Kidney glomerular epithelial cell (primary cell): ENCODE measurements at places on chromosomes 3 and 15.
A peak's percentile ranks its signal among the peaks of the same experiment; 100 is the strongest.

DNA sequence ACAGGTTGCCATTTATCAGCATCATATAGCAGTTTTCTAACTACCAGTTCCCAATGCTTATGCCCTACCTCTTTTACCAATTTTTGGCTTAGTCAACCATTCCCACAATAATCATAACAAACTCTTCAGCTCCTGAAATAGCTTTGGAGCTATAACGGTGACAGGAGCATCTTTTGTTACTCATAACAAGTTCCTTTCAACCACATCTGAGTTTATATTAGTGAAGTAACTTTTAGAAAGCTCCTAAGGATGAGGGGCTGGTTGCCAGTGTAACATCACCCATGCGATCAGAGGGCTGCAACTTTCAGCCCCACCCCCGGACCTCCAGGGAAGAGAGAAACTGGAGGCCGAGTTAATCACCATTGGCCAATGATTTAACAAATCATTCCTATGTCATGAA, 495.3 kb upstream of the RASGRP1 start:
- DNase-seq = no peak

DNA sequence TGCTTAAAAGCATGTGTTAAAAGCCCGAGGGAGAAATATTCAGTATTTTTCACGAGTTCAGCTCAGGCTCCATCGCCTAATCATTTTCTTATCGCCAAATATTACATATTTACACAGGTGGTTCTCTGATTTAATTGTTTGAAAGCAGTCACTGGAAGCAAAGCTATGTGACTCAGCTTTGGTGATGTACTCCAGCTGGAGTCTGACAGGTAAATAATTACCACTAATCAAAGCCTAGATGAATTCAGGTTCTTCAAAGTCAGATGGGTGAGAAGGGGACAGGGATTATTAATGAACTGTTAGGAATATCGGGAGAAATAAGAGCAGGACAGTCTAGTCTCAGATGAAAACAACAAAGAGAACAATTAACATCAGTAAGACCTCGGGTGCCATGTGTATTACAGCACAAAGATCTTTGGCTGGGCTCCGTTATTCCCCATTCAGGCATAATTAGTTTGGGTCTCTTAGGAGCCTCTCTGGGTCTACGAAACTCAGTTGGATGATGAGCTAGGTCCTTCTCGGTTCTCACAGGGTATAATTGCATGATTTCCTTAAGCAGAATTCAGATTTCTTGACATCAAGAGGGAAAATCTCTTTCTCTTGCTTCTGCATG, 331.7 kb upstream of the ADAMTS9 start:
- no peak for DNase-seq

GRCh38 chr15:26171266-26171665, 308.1 kb upstream of the ATP10A start:
- no peak for DNase-seq

- DNase-seq = no peak
Observed at GRCh38 chr3:11178421-11178820, 24.1 kb downstream of the HRH1 start.

DNA sequence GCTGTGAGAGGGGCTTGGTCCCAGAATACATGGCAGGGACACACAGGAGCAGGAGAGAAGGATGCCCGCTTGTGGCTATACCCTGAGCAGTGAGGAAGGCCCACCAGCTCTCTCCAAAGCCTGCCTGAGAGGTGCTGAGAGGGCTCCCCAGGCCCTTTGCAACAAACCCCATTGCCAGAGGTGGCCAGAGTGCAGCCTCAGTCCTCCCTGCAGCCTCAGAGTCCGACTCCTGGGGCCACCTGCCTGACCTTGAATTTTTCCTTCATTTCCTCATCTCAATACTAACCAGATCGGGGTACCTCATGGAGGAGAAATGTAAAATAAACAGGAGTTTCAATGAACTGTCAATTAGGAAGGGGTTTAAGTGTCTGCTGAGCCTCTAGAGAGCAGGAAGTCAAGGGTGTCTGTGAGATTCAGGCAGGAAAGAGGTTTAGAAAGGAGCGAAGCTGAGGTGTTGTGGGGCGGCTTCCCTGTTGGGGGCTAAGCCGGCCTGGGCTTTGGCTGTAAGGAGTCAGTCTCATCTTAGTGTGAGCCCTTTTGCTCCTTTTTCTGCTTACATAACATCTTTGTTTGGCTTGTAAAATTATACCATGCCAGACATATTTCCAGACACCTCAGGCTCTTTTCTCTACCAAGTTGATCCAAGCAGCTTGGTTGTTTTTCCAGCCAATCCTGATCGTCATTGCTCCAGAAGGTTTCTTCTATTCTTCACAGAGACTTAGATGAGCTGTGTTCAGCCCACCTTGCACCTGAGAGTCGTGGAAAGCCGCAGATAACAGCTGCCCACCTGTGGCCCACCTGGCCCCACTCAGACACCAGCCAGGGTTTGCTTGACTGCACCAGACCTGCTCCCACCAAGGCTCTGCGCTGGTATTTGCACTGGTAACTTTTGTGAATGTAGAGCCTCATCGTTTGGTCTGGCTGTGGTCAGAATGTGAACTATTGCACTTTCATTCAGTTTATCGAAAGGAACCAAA, 36.7 kb downstream of the CMTM7 start:
- no peak for DNase-seq

DNA sequence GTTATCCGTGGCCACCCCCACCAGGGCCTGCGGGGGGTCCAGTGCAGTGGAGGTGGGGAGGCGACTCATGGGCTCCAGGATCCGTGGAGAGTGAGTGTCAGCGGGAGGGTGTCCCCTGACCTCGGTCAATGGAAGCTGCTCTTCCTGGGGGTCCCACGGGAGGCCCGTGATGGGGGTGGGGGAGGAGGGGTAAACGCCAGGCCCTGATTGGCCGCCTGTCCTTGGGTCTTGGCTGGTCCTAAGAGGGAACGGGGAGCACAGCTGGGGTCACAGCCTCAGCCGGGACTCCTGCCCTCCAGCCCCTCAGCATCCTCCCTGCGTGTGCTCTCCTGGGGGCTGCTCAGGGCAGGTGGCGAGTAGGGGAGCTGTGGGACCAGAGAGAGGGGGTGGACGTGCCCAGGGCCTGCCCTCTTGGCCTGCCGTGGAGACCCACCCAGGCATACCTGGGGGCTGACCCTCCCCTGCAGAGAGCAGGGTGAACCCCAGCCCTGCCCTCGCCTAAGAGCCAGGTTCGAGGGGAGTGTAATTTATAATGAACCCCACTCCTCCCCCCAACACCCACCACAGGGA, 184.6 kb downstream of the GOLGA6L6 start:
- DNase-seq = no peak

- no peak for DNase-seq
Observed at GRCh38 chr3:54353946-54354345, 231.6 kb downstream of the CACNA2D3 start.

- DNase-seq = no peak
Observed at GRCh38 chr15:63469190-63469589, 35.2 kb upstream of the USP3 start.

GRCh38 chr15:84949043-84949442, 32.6 kb upstream of the PDE8A start:
- no peak for DNase-seq

DNA sequence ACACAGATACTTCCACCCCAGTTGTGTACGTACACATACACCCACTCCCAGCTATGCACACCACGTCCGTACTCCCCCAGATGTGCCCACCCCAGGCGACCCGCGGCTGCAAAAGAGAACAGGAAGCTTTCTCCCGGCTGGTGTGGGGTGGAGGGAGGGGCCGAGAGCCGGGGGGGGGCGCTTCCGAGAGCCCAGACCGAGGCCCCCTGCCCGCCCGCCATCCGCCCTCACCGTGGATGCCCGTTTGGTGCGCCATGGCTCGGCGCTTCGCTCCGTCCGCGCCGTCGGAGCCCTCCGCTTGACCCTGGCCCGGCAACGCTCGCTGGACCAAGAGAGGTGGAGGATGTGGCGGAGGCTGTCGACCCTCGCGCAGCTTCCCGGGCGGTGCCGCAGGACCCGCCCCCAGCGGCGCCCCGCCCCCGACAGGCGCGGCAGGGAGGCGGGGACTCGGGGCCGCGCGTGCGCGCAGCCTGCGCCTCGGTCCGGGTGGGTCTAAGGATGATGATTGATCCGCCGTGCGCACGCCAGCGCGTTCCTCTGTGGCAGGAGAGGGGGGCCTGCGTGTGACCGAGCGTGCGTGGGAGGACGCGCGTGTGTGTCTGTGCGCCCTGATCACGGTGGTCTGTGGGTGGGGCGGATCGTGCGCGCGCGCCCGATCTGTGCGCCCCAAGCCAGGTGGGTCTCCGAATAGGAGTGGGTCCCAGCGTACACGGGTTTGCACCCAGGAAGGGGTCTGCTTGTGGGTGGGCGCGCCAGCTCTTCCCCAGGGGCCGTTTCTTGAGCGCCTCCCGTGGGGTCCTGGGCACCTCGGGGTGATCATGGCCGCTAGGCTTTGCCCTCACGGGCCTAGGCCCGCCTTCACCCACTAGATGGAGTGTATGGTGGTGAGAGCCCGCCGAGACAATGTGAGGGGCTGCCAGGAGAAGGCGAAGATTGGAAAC, at the start of gene TWF2:
Gene TWF2 (minus strand): TSS at position 398 of the 941 bp plus-strand sequence. CDS start 142 bp downstream, at position 256.
- DNase-seq = peak; percentile 28

- DNase-seq = no peak
Observed at GRCh38 chr3:133448478-133449122, 48.7 kb downstream of the BFSP2 start.

DNA sequence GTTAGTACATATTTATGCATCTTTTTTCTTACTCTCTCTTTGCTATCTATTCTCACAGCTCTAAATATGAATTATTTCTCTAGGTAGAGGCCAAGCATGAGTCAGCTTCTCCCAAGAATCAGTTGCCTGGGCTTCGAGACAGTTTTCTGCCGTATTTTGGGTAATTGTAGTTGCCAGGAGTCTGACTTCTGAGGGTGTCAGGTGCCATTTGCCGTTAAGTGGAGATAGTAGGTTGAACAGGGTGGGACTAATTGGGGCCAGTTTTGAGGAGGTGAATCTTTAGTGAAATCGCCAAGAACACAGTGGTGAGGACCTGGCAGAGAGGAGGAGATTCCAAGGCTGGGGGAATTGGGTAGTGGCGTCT, 7.8 kb upstream of the NRROS start:
- DNase-seq = no peak

- DNase-seq = no peak
Observed at GRCh38 chr3:169172535-169172934, 491.0 kb downstream of the MECOM start.

DNA sequence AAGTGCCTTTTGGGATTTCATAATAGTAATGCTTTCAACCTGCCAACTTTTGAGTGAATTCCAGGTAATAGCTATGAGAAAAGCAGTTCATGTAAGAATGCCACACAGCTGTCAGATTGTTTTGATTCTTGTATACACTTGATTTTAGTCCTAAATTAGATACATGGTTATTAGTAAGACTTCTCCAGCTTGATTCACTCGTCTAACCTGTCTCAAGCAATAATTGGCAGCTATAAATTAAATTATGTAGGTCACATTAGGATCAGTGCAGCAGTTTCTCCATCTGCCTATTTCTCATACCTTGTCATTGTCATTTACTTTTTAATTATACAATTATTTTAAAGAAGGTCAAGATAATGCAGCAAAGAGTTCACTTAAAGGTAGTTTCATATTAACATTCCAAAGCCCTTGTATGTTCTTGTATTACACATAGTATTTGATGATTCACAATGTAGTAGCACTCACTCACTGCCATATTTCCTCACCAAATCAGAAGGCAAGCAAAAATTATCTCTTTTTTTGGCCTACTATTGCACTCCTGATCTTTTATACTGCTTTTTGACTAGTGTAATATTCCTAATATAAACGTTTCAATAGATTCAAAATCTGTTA, 10.9 kb upstream of the CRYBG3 start:
- DNase-seq = no peak

- no peak for DNase-seq
Observed at GRCh38 chr15:65287520-65287855, 805 bp upstream of the PARP16 start.

- DNase-seq = no peak
Observed at GRCh38 chr3:15926871-15927270, 129.1 kb upstream of the ANKRD28 start.

- no peak for DNase-seq
Observed at GRCh38 chr3:126976906-126977305, 6.0 kb upstream of the PLXNA1 start.

GRCh38 chr3:150912501-150912900, 7.3 kb upstream of the MINDY4B start:
- no peak for DNase-seq

- DNase-seq = no peak
Observed at GRCh38 chr3:152910211-152910610, 75.3 kb downstream of the P2RY1 start.

GRCh38 chr15:75347222-75348033, 589 bp downstream of the NEIL1 start:
- DNase-seq = peak; percentile 11

GRCh38 chr15:45143946-45144345, 14.2 kb downstream of the DUOX1 start:
- DNase-seq = no peak

- DNase-seq = peak; percentile 19
Observed at GRCh38 chr15:90681480-90681879, 35.7 kb upstream of the BLM start.

DNA sequence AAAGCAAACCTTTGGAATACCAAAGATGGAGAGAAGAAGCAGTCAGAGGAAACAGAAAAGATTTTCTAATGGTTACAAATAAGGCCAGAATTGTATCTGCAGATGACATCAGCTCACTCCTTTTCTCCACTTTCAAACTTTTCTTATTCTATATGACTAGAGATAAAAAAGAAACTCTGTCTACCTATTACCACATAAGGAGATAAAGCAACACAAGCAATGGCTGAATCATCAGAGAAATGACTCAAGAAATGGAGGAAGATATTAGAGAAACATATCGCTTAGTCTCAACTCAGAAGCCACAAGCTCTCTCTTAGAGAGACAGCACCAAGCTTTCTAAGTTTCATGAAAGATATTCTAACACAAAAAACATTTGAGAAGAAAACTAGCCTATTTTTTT, 784.0 kb downstream of the ZPLD1 start:
- DNase-seq = peak; percentile 14

- DNase-seq = no peak
Observed at GRCh38 chr15:29048011-29048410, 162.2 kb downstream of the APBA2 start.

DNA sequence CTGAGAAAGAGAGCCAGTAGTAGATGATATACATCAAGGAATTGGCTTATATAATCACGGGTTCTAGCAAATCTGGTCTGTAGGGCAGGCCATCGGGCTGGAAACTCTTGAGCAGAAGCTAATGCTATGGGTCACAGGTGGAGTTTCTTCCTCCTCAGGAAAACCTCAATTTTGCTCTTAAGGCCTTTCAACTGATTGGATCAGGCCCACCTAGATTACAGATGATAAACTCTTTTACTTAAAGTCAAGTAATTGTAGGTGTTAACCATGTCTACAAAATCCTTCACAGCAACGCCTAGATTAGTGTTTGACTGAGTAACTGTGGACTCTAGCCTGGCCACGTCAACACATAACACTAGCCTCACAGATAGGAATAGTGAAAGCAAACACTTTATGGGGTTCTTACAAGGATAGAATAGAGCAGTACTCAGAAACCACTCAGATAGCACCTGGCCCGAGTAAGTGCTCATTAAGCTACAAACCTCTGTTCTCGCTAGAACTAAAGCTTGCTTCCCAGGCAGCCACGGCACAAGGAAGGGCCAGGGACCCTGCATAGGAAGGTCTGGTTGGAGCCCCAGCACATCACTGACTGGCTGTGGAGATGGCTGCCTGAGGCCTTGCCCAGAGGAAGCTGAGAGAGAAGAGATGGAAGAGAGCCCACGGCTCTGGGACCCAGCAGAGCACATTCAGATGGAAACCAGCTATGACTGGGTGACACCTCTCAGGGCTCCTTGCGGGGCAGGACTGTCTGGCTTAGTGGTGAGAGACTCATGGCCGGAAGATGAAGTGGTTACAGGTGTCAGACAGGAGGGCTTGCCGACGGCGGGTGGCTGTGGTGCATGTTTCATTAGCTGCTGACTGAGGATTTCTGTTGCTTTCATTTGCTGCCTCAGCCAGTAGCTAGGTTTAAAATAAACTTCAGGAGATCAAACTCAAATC, 202.5 kb upstream of the TLE3 start:
- no peak for DNase-seq
